ENCODE measurements at places on chromosomes 7 and 10.

GRCh38 chr7:44476313-44476712 lies 14.1 kb downstream of the NUDCD3 start:
- DNase-seq: no peak
- H3K27ac ChIP-seq: no peak overlapping the region
- H3K36me3 ChIP-seq: peaks cover 4% of the 10 kb centered on the region
- H3K4me1 ChIP-seq: no peaks in the 10 kb centered on the region

- H3K4me3 ChIP-seq: no peak overlapping the region
- DNase-seq: no peak
- H3K4me1 ChIP-seq: no peaks in the 10 kb centered on the region
- no peak overlapping the region for H3K27ac ChIP-seq
- H3K36me3 ChIP-seq: no peaks in the 10 kb centered on the region
These were observed 189.3 kb downstream of the ABCA13 start for GRCh38 chr7:48360574-48360973.

- H3K4me3 ChIP-seq: no peak overlapping the region
- no peaks in the 10 kb centered on the region for H3K27me3 ChIP-seq
These were observed 20.4 kb upstream of the PIK3AP1 start for GRCh38 chr10:96740579-96741281.

GRCh38 chr10:47286591-47287315 lies 13.2 kb upstream of the GDF10 start:
- no peaks in the 10 kb centered on the region for H3K36me3 ChIP-seq
- H3K4me1 ChIP-seq: no peaks in the 10 kb centered on the region
- no peak for DNase-seq
- no peak overlapping the region for H3K4me3 ChIP-seq

- no peaks in the 10 kb centered on the region for H3K36me3 ChIP-seq
- no peak for DNase-seq
- no peak overlapping the region for H3K27ac ChIP-seq
These were observed 1.7 kb downstream of the ADRB1 start for GRCh38 chr10:114045136-114046086.

DNA sequence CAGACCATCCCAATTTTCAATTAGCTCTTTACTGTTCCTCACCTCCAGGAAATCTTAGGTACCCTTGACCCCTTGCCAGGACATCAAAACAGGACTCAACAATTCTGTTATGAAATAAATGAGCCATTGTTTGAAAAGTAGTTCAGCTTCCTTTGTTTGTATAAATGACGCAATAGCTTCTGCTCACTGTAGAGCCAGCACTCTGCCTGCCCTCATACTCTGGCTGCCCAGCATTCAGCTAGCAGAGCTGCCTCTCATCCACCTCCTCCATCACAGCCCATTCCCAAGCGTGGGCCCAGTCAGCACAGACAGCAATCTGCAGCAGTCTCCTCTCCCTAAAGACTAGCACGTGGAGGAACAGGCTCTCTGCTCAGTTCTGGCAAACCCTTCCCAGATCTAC lies 478.6 kb downstream of the GRID1 start:
- no peak overlapping the region for H3K4me3 ChIP-seq
- H3K36me3 ChIP-seq: no peaks in the 10 kb centered on the region
- no peak overlapping the region for H3K27ac ChIP-seq
- DNase-seq: no peak

- H3K27ac ChIP-seq: no peak overlapping the region
- no peaks in the 10 kb centered on the region for H3K27me3 ChIP-seq
- DNase-seq: no peak
- H3K36me3 ChIP-seq: no peaks in the 10 kb centered on the region
- H3K4me1 ChIP-seq: no peaks in the 10 kb centered on the region
- H3K4me3 ChIP-seq: no peak overlapping the region
These were observed 6.0 kb upstream of the LIPA start for GRCh38 chr10:89257581-89257980.

- no peaks in the 10 kb centered on the region for H3K36me3 ChIP-seq
- no peaks in the 10 kb centered on the region for H3K27me3 ChIP-seq
- no peak for DNase-seq
- H3K4me3 ChIP-seq: no peak overlapping the region
These were observed 203.9 kb downstream of the ELFN1 start for GRCh38 chr7:1873857-1874589.

DNA sequence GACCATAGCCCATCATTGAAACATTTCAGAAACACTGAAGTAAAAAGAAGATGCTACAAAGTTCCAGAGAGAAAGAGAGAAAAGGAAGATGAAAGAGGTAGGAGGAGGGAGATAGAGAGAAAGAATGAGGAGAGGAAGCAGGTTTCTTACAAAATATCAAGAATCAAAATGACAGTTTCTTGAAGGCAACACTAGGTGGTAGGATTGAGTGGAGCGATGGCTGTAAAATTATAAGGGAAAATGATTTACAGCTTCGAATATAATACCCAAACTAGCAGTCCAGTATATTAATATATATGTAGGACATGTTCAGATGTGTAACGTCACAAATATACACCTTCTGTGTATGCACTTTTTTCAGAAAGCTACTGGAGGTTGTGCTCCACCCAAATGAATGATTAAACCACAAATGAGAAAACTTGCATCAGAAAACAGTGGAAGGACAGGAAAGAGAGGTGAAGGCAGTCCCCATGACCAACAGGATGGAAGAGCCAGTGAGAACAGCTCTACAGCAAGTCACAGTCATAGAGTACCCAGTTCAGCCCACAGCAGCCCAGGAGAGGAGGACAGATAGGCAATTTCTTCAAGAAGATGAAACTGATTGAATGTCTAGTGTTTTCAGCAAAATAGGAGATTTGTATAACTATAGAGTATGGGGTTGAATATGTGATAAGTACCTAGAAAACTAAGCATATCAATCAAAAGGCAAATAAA lies 151.5 kb upstream of the TARP start:
- DNase-seq: no peak
- H3K27me3 ChIP-seq: no peaks in the 10 kb centered on the region
- no peak overlapping the region for H3K27ac ChIP-seq
- no peaks in the 10 kb centered on the region for H3K36me3 ChIP-seq
- no peaks in the 10 kb centered on the region for H3K4me1 ChIP-seq
- H3K4me3 ChIP-seq: no peak overlapping the region

- no peak for DNase-seq
- H3K27ac ChIP-seq: no peak overlapping the region
- H3K27me3 ChIP-seq: no peaks in the 10 kb centered on the region
- no peak overlapping the region for H3K4me3 ChIP-seq
- H3K36me3 ChIP-seq: no peaks in the 10 kb centered on the region
These were observed 198.6 kb downstream of the ELFN1 start for GRCh38 chr7:1868516-1869165.

- no peak overlapping the region for H3K27ac ChIP-seq
- H3K27me3 ChIP-seq: no peaks in the 10 kb centered on the region
- no peak overlapping the region for H3K4me3 ChIP-seq
- no peaks in the 10 kb centered on the region for H3K4me1 ChIP-seq
These were observed 55.7 kb upstream of the IL6 start for GRCh38 chr7:22671177-22671879.

GRCh38 chr7:3301449-3301731 lies 338 bp downstream of the SDK1 start:
- no peak overlapping the region for H3K27ac ChIP-seq
- H3K4me3 ChIP-seq: peak overlapping the region; percentile 68
- no peaks in the 10 kb centered on the region for H3K36me3 ChIP-seq
- DNase-seq: no peak
- no peaks in the 10 kb centered on the region for H3K4me1 ChIP-seq
- no peaks in the 10 kb centered on the region for H3K27me3 ChIP-seq

GRCh38 chr10:74114041-74114448 lies 36.6 kb downstream of the AP3M1 start:
- peaks cover 3% of the 10 kb centered on the region for H3K4me1 ChIP-seq
- no peak for DNase-seq
- peak overlapping the region; percentile 52 for H3K27ac ChIP-seq
- H3K4me3 ChIP-seq: no peak overlapping the region

GRCh38 chr10:71620642-71621041 lies 98.9 kb downstream of the C10orf105 start:
- H3K27ac ChIP-seq: peak overlapping the region; percentile 79
- no peaks in the 10 kb centered on the region for H3K4me1 ChIP-seq
- H3K27me3 ChIP-seq: no peaks in the 10 kb centered on the region

GRCh38 chr7:42720012-42720411 lies 191.9 kb downstream of the C7orf25 start:
- H3K36me3 ChIP-seq: no peaks in the 10 kb centered on the region
- no peaks in the 10 kb centered on the region for H3K4me1 ChIP-seq
- no peak overlapping the region for H3K4me3 ChIP-seq
- no peaks in the 10 kb centered on the region for H3K27me3 ChIP-seq

DNA sequence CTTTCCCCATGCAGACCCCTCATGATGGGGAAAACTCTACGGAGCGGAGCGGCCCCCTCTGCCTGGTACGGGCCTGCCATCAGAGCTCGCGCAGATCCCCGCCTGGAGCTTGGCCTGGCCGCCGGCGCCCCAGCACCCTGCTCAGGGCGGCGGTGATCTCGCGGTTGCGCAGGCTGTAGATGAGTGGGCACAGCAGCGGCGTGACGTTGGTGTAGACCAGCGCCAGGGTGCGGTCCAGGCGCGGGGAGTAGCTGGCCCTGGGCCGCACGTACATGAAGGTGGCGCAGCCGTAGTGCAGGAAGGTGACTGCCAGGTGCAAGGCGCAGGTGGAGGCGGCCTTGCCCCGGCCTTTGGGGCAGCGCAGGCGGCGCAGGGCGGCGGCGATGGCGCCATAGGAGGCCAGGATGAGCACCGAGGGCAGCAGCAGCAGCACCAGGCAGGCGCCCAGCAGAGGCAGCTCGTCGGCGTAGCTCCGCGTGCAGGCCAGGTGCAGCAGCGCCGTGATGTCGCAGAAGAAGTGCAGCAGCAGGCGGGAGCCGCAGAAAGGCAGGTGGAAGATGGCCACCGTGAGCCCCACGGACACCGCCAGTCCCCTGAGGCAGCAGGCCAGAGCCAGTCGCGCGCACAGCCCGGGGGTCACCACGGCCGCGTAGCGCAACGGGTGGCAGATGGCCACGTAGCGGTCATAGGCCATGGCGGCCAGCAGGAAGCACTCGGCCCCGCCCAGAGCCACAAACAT lies 33.4 kb downstream of the TAS2R41 start:
- H3K27me3 ChIP-seq: no peaks in the 10 kb centered on the region
- H3K4me1 ChIP-seq: no peaks in the 10 kb centered on the region
- no peaks in the 10 kb centered on the region for H3K36me3 ChIP-seq
- H3K27ac ChIP-seq: no peak overlapping the region
- DNase-seq: no peak

DNA sequence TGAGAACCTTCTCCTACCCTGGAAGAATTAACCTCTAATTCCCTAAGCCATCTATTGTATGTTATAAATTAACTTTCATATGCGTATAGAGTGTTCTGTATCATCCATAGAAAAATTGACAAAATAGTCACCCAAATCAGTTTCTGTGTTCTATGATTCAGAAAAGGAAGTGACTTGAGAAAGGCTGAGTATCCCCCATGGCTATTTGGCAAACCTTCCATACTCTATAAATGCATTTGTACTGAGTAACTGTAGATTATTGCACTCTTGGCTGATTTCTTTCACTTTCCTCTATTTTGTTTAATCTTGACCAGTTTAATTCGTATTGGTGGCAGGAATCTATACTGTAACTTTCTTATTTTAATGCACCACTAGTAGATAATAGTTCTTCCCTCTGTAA lies 182.2 kb downstream of the HTR7 start:
- no peak for DNase-seq
- H3K27ac ChIP-seq: no peak overlapping the region
- no peaks in the 10 kb centered on the region for H3K27me3 ChIP-seq

DNA sequence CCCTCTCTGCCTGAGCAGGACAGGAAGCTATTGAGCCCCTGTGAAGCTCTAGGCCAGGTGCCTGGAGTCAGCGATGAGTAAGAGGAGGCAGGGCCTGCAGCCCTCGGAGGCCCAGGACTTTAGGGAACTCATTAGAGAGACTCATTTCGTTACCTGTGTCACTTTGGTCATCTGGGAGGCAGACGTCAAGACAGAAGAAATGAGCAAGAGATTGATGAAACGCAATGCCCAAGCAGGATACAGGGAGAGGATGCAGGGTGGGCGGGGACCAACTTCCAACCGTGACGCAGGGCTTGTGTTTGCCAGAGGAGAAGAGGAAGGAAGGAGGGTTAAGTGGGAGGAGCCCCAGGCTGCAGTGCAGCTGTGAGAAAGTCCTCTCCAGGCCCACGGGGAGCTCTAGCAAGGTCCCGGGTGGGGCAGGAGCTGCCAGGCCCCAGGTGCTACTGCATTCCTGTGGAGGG lies 26.4 kb upstream of the GNA12 start:
- no peaks in the 10 kb centered on the region for H3K27me3 ChIP-seq
- peak overlapping the region; percentile 55 for H3K4me3 ChIP-seq
- peak; percentile 30 for DNase-seq
- H3K27ac ChIP-seq: peak overlapping the region; percentile 48
- H3K36me3 ChIP-seq: no peaks in the 10 kb centered on the region

DNA sequence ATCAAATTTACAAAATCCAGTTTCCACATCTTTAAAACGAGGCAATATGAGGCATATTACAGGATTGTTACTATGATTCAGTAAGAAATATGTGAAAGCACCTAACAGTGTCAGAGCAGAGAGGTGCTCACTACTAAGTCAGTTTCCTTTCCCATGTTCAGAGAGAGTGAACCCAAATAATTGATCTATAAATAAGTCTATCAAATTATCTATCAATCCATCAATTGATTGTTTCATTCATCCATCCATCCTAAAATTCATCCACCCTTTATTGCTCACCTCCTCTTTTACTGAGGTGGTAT lies 340.8 kb downstream of the SUGCT start:
- DNase-seq: no peak
- H3K36me3 ChIP-seq: no peaks in the 10 kb centered on the region
- H3K27ac ChIP-seq: no peak overlapping the region
- H3K4me3 ChIP-seq: no peak overlapping the region
- no peaks in the 10 kb centered on the region for H3K27me3 ChIP-seq

DNA sequence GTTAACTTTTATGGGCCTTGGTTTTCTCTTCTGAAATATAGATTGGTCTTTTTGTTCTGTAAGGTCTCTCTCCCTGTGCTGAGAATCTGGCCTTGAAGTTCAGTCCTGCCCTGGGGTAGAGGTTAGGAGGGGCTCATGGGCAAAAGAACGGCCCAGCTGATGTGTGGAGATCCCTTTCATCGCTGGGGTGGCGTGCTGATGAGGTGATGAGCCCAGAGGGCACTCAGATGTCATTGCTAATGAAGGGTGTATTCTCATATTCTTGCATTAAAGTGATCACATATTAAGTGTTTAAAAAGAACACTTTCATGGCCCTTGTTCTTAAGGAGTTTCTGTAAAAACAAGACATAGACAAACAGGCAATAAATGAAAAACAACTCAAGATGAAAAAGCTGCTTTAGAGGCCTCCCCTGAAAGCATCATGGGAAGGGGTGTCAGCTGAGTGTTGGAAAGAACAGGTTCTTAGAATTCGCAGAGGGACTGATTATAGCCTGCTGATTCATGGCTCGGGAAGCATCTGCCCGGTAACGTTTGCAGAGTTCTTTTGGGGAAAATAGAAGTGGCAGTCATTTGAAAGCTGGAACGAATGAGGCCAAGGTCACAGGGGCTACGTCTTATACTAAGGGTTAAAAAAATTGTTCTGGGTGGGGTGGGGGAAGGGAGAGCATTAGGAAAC lies 72.5 kb upstream of the GPR158 start:
- H3K27ac ChIP-seq: no peak overlapping the region
- H3K27me3 ChIP-seq: no peaks in the 10 kb centered on the region
- DNase-seq: no peak
- no peak overlapping the region for H3K4me3 ChIP-seq
- H3K36me3 ChIP-seq: no peaks in the 10 kb centered on the region

GRCh38 chr7:148121401-148121800 lies 469.2 kb upstream of the C7orf33 start:
- H3K36me3 ChIP-seq: no peaks in the 10 kb centered on the region
- no peaks in the 10 kb centered on the region for H3K27me3 ChIP-seq
- H3K4me1 ChIP-seq: no peaks in the 10 kb centered on the region
- no peak overlapping the region for H3K4me3 ChIP-seq
- no peak for DNase-seq

GRCh38 chr7:5455581-5456219 lies 32.1 kb upstream of the TNRC18 start:
- no peaks in the 10 kb centered on the region for H3K36me3 ChIP-seq
- no peak overlapping the region for H3K4me3 ChIP-seq
- H3K4me1 ChIP-seq: no peaks in the 10 kb centered on the region

All from breast epithelium (tissue), 4 donors.